ENCODE measurements at places on chromosomes 11 and 22.

- DNase-seq, result peak; percentile 58
Observed at GRCh38 chr22:44486538-44486937, 11.5 kb downstream of the RTL6 start.

DNA sequence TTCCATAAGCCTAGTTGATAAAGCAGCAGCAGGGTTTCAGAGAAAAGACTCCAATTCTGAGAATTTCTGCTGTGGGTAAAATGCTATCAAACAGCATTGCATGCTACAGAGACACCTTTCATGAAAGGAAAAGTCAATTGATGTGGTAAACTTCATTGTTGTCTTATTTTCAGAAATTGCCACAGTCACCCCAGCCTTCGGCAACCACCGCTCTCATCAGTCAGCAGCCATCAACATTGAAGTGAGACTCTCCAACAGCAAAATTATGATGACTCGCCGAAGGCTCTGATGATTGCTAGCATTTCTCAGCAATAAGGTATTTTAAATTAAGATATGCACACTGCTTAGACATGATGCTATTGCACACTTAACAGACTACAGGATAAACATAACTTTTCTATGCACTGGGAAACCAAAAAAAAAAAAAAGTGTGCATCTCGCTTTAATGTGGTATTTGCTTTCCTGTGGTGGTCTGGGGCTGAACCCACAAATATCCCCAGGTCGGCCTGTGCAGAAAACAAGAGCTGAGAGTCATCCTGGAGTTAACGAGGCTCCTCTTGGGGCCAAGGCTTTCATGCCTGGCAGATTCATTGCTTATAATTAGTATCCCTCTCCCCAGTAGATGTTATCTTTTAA, 192.1 kb downstream of the CTTN start:
- DNase-seq, result no peak

GRCh38 chr22:49906071-49906798, 12.0 kb downstream of the ALG12 start:
- DNase-seq, result no peak

GRCh38 chr11:60222141-60222540, 20.8 kb downstream of the MS4A4E start:
- no peak for DNase-seq

DNA sequence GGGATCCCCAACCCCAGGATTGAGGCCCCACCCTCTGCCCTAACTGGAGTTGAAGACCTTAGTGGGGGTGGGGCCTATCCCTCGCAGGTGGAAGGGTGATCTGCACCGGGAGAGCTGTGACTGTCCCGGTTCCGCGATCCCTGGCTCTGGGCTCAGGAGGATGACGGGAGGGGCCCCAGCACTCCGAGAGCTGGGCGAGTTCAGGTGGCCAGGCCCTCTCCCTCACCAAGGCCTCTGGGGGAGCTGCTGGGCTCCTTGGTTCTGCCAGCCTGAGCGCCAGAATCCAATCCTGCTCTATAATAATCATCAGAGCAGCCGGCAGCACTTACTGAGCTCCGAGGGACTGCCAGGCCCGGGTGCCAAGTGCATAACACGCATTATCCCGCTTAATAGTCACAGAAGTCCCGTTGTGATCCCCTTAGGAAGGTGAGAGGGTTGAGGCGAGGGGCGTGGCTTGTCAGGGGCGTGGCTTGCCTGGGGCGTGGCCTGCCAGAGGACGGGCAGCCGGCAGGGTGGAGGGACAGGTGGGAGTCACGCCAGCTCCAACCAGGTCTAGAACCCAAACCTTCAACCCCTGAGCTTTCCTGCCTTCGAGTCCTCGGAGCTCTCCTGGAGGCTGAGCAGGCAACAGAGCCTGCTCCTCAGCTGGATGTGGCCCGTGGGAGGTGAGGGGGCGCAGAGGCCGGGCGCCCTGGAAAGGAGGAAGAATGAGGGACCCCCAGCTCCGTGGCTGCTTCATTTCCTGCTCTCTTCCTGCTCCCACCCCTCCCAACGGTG, 7.3 kb upstream of the SYT7 start:
- peak; percentile 35 for DNase-seq

GRCh38 chr11:203945-204586, 3.1 kb downstream of the BET1L start:
- DNase-seq, result no peak

GRCh38 chr11:30935861-30936260, 349.7 kb upstream of the MPPED2 start:
- DNase-seq, result no peak

- DNase-seq, result no peak
Observed at GRCh38 chr11:23099256-23099655, 239.0 kb upstream of the CCDC179 start.

DNA sequence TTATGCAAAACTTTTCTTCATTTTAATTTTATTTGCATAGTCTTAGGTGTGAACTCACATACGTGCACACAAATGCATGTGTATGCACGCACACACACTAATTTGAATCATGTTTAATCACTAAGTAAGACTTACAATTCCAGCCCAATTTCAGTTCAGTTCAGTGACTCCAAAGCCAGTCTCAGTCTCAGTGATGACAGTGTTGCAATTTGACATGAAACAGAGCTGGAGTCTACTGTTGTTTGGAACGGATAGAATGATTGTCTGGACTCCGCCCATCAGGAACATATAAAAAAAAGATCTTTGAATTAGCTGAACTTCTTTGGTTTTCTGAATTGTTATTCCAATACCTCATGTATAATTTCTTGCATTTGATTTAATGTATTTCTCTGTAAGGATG, 14.9 kb upstream of the OR51S1 start:
- no peak for DNase-seq

GRCh38 chr22:45105281-45105702, 58.4 kb upstream of the NUP50 start:
- no peak for DNase-seq

GRCh38 chr11:117217141-117218084, 14.5 kb downstream of the PCSK7 start:
- no peak for DNase-seq

GRCh38 chr22:46791201-46791731, 28.8 kb downstream of the TBC1D22A start:
- no peak for DNase-seq

DNA sequence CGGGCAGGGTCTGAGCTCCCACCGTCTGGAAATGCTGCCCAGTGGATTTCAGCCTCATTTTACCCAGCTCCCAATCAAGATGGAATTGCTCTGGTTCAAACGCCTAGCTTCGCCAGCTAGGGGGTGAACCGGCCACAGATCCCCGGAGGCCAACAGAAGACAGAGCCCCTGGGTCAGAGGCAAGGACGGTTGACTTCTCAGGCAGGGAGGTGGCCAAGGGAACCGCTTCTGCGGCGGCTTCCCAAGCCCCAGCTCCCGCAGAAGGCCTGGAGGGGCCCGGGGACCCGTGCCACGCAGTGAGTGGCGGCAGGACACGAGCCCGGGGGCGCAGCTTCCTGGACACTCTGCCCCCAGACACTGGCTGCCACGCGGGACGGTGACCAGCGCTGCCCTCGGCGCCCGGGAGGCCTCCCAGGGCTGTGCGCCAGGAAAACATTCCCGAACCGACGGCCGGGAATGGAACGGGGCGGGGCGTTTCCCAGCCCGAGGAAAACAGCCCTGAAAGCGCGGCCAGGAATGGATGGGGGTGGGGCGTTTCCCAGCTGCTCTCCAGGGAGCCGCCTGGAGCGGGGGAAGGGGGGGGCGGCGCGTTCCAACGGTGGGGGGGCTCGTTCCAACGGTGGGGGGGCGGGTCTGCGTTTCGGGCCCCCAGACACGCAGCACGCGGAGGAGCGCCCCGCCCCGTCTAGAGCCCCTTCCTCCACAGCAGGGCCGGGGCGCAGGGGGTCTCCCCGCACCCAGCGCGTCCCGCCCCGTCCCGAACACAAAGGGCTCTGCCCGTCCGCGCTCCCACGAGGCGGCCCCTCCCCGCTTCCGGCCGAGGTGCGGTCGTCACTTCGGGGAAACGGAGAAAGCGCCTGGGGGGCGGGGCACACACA, 13.5 kb upstream of the B4GALNT4 start:
- DNase-seq, result peak; percentile 88

DNA sequence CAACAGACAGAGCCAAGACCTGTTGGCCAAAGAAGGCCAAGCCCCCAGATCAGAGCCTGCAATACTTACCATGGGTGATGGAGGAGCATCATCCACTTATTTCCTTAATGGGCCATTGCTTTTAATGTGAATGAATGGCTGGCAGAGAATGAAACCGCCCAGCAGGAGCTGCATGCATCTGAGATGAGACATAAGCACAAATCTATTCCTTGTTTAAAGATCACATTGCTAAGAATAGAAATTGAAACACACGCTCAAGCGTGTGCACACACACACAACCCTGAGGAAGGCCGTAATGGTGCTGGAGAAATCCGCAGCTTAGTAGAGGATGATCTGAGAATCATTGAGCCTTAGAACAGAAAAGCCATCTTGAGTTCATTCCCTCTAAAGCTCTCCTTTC, 5.3 kb upstream of the RRAS2 start:
- no peak for DNase-seq

DNA sequence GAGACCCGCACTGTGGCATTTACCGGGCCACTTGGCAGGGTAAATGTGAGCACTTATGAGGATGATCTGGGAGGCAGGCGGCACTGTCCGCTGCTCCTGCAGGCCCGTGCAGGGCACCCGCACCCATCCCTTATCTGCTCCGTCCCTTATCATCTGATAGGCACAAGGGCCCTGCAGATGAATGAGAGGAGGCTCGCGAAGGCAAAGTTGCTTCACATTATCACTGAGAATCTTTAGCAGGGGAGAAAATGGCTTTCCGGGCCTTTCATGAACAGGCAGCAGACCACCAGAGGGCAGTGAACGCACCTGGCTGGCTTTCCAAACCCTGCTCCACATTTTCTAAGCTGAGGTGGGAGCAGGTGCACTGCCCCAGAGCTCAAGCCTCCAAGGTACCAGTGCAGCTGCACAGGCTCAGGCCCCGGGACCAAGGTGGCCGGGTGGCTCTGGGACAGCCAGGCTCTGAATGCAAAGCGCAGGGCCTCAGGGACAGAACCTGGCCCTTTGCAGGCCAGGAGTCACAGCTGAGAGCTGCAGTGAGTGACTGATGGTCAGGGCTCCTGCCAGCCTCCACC, 165.6 kb downstream of the SHANK2 start:
- DNase-seq, result peak; percentile 13

- DNase-seq, result no peak
Observed at GRCh38 chr22:47608421-47608820, 846.0 kb downstream of the TBC1D22A start.

- no peak for DNase-seq
Observed at GRCh38 chr22:43988116-43988820, 33.0 kb downstream of the SAMM50 start.

All from ACHN (cell line).